Type B pancreatic cell (in vitro differentiated cells): ENCODE measurements at places on chromosomes 3 and 15.

DNA sequence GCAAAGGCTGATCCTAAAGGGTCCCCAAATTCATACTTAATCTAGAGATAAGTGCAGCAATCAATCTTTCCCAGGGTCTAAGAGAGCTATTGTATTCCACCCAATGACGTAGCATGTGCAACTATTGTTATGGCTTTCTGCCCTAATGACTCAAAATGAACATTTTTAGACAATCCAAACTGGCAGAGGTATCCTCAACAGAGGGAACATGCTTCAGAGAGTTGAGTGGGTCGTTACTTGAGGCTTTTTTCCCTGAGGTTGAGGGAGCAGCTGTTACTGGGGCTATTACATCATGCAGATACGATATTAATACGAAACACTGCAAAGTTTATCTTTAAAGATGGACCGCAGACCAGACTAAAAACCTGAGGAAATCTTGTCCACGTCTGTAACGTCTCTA lies 278.3 kb upstream of the WNT5A start:
- no peak for DNase-seq

GRCh38 chr15:37788330-37788729 lies 146.1 kb upstream of the TMCO5A start:
- no peak for DNase-seq

GRCh38 chr15:93553167-93553935 lies 464.3 kb upstream of the RGMA start:
- DNase-seq: no peak

DNA sequence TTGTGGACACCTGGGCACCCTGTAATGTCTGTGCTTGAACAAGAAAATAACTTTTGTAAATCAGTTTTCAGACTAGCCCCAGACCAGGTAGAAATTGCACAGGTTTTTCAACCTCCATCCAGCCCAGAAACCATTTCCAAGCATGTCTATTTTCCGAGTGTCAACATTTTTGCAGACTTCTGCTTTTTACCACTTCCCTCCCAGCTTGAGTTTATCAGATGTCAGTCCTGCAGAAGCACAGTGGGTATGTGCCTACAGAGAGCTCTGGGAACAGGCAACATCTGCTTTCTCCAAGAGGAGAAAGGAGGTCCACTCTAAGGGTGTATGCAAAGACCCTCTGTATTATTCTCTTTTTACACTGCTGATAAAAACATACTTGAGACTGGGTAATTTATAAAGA lies 83.9 kb downstream of the LRRK1 start:
- no peak for DNase-seq

- no peak for DNase-seq
Measured at GRCh38 chr3:189309400-189309975, 137.7 kb downstream of the TPRG1 start.

GRCh38 chr15:75229191-75230015 lies 27.7 kb downstream of the C15orf39 start:
- DNase-seq: no peak

GRCh38 chr3:13878281-13879101 lies 1.4 kb downstream of the WNT7A start:
- DNase-seq: no peak

DNA sequence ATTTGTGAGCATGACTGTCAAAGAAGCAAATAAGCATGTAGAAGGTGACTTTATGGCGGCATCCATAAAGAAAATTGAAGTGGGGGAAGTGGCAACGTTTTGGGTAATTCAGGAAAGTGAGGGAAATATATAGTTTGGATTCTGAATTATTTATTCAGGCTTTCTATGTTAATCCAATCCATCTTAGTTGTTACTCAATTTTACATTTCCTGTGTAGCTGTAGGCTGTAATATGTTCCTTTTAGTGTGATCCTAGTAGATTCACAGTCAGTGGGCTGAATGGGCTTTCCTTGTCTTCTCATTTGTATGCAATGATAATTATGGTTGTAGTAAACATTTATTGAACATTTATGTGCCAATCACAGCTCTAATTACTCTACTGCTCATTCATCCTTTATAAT lies 654.1 kb downstream of the EDEM1 start:
- DNase-seq: no peak
